ENCODE measurements at places on chromosomes 13 and 19.

DNA sequence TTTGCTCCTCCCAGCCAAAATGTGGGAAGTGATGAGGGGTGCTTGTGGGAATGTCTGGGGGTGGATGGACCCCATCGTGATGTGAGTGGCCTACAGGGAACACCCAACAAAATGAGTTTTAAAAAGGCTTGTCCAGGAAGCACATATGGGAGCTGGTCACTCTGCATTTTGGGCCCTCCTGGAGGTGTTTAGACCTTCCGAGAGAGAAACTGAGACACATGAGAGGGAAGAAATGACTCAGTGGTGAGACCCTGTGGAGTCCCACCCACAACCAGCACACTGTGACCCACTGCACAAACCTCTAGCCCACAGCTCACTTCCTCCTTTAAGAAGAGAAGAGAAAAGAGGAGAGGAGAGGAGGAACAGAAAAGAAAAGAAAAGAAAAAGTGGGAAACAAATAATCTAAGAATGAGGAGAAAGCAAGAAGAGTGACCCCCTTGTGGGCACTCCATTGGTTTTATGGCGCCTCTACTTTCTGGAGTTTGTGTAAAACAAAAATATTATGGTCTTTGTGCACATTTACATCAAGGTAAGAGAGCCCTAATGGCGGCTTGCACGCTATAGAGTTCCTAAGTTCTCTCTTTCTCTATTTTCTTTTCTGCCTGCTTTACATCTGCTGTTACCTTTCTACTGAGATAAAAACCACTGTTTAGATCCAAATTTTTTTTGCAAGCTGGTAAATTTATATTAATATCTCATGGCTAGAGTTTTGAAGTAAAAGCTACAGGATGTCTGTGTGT, 13.3 kb upstream of the LILRB1 start:
- no peak for DNase-seq

DNA sequence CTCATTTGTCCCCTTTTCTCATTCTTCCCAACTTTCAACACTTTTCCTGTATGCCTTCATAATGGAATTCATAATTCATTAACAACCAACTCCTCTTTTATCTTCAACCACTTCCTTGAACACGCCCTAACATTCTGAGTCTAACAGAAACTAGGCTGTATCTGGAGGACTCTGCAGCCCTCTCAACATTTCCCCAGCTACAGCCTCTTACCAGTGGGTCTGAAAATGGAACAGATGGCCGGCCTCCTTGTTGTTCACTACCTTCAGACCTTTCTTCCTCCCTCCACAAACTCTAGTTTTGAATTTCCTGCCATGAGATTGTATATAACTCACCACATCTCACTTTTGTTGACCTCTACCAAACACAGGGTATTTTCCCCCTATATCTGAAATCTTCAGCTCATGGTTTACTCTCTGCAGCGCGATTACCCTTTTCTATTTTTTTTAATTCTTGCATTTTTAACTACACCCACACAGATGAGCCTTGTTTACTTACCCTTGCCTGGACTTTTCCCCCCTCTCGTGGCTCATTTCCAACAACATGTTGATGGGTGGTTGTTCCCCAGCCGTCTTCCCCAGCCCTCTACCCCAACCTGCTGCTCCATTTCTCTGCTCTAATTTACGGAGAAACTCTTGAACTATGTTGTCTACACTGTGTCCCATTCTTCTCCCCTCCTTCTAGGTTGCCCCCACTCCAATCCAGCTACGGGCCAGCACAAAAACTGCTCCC, 846 bp downstream of the ZNF790 start:
- no peak for DNase-seq

DNA sequence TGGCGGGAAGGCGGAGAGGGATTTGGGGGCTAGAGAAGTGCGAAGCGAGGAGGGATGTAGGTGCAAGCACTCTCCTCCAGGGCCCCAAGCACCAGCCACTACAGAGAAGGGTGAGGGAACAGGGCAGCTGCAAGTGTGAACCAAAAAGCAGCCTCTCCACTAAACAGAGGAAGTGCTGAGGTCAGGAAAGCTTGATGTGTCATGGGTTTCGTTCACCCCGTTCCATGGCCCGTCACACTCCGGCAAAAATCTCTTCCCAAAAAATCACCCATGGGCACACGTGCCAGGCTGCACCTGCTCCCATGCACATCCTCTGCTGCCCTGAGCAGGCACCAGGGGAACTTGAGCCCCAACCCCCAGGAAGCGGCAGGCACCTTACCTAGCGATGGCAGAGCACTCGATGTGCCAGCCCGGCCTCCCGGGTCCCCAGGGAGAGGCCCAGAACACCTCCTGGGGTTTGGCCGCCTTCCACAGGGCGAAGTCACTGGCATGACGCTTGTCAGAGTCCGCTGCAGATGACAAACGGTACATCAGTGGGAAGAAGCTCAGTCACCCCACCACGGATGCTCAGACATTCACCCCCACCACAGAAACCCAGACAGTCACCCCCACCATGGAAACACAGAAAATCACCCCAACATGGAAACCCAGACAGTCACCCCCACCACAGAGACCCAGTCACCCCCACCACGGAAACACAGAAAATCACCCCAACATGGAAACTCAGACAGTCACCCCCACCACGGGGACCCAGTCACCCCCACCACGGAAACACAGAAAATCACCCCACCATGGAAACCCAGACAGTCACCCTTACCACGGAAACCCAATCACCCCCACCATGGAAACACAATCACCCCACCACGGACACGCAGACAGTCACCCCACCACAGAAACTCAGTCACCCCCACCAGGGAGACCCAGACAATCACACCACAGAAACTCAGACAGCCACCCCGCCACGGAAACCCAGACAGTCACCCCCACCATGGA, 29.0 kb downstream of the CARS2 start:
- no peak for DNase-seq

DNA sequence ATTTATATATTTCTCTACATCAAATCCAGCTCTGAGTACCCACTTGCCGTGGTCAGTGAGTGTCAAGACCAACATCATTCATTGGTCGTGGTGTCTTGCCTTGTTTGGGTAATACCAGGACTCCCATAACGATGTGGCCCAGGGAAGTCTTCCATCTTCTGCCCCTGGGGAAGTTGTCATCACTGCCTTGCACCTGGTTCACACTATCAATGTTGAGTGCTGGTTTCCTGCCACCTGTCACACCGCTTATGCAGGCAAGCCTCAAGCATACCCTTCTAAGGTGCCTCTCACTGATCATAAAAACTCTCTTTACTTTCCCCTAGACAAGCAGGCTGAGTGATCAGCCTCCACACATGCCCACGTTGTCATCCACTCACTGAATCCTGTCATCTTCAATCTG, 382.4 kb downstream of the KCTD12 start:
- DNase-seq: no peak

- no peak for DNase-seq
Measured at GRCh38 chr13:39870197-39870747, 214.8 kb downstream of the COG6 start.

GRCh38 chr19:1943661-1944087, 2.7 kb downstream of the CSNK1G2 start:
- no peak for DNase-seq

GRCh38 chr13:97215325-97215724, 6.8 kb upstream of the MBNL2 start:
- no peak for DNase-seq

- no peak for DNase-seq
Measured at GRCh38 chr13:21967871-21968270, 297.0 kb downstream of the FGF9 start.

- no peak for DNase-seq
Measured at GRCh38 chr19:18590273-18591272, 2.0 kb downstream of the REX1BD start.

GRCh38 chr13:66301482-66301881, 928.7 kb downstream of the PCDH9 start:
- DNase-seq: no peak

GRCh38 chr13:106337096-106337850, 198.2 kb downstream of the EFNB2 start:
- DNase-seq: no peak

DNA sequence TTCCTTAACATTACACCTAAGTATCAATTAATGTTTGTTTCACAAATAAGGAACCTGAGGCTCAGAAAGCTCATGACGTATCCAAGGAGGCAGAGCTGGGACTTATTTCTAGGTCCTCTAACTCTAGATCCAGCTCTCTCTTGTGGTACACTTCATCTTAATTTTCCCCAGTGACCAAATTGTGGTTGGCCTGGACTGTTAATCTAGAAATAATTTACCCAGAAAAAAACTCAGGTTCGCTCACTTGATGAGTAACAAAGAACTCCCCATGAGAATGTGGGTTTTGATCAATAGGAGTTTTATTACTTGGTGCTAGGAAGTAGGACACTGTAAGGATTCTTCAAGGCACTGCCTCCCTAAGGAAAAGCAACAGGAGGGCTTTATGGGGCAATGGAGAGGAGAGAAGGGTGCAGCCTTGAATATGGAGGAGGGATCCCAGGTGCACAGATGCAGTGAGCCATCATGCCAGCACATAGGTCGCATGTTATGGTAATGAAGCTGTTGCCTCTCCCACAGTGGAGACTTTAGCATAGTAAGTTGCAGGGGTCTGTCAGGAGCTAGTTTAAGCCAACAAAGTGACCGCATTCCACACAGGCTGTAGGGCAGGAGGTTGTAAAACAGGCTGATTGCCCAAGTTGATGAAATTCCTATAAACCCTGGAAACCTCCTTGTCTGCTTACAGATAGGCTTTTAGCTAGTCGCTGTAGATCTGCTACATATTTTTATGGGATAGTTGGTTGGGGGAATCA, 14.7 kb downstream of the RAP2A start:
- DNase-seq: no peak

DNA sequence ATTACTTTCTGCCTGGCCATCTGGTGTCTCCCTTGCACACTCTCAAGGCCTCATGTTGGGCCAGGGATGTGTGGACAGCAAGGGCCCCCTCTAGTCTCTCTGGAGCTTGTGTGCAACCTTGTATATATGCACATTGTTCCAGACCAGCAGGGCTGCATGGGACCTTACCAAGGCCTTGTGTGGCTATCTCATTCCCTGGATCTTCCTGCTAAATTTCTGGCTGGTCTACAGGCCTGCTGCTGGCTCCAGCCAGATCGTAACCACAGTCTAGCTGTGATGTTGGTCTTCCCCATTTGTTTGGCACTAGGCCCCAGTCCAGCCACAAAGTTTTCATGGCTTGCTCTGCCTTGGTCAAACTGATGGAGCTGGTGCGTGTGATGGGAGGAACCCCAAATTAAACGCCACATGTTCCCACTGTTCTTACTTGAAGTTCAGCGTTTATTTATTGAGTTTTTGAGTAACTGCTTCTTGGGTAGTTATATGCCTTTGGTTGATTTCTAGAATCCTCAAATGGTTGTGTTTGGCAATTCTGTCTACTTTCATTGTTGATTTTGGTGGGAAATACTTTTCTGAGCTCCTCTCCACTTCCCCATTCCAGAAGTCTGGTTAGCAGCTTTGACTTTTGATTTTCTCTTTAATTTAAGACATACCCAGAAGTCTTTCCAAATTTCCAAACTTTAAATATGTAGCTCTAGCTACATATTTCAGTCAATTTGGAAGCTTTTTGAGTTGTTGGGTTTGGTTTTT, 56.4 kb downstream of the SIPA1L3 start:
- DNase-seq: peak; percentile 39

- DNase-seq: no peak
Measured at GRCh38 chr13:51396352-51396751, 56.5 kb downstream of the INTS6 start.

- no peak for DNase-seq
Measured at GRCh38 chr13:91383836-91384235, 14.6 kb upstream of the GPC5 start.

DNA sequence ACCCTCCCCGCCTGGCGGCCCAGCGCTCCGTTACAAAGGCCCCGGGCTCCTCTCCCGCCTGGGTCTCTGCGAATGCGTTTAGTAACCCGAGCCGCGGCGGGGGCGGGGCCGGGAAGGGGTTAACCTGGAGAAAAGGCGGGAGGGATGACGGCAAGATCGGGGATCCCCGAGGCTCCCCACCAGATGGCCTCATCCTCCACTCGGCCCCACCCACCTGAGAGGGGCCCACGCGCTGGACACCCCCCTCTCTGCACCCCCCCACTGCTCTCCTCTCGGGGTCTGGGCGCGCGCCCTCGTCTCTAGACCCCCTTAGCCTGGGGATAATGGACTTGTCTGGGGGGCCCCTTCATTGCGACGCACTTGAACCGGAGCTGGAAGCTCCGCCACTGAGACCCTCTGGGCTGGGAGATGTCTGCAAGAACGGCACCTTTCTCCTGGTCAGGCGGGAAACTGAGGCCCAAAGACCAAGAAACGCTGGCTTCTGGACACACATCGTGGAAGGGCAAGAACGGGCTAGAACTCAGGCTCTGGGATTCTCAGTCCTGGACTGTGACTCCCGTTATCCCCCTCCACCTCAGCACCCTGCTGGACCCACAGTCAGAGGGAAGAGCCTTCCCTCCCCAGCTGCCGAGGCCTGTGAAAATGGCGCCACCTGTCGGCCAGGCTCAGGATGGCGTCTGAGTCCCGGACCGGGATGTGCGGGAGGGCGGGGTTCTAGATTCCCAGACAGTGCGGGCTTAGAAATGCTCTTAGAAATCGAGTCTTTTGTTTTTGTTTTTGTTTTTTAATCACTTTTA, 2.9 kb upstream of the LTBP4 start:
- DNase-seq: peak; percentile 91

DNA sequence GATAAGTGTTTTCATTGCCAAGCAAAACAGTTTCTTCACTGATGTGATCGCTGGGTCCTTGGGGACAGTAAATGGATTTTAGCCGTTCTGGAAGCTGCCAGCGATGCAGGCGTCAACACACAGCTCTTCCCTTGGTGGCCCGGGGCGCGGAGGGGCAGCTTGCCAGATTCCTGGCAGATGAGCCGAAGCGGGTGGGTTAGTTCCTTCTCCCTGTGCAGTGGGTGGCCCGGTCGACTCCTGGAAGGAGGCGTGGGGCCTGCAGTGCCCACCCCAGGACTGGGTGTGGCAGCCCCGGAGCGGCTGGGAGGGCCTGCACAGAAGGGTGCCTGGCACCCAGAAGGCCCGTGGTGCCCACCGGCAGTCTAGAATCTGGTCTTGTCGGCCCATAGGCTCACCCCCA, 69.0 kb downstream of the KDM4B start:
- DNase-seq: no peak

- DNase-seq: no peak
Measured at GRCh38 chr13:101383595-101383994, 32.7 kb downstream of the NALCN start.
